ENCODE measurements at places on chromosomes 12 and 14. TPM values are rescaled to one million over a fixed set of nuclear protein-coding genes. Genes with fewer than 3 reads are reported as not detected.

Gene PPM1H
- 0.57 TPM for polyA plus RNA-seq

Gene SSTR1
- 7.8 TPM for polyA plus RNA-seq

Gene AP1G2
- polyA plus RNA-seq: 3.6 TPM

Gene GPATCH2L
- 19.4 TPM for polyA plus RNA-seq

Gene PCED1B
- polyA plus RNA-seq: 0.49 TPM

Gene MYH6
- polyA plus RNA-seq: not detected

Gene FOXN4
- polyA plus RNA-seq: not detected

Gene MYO1A
- polyA plus RNA-seq: 0.01 TPM

Gene OR10G3
- polyA plus RNA-seq: not detected

Gene INSM2
- polyA plus RNA-seq: not detected

Gene HNF1A
- not detected for polyA plus RNA-seq

DNA sequence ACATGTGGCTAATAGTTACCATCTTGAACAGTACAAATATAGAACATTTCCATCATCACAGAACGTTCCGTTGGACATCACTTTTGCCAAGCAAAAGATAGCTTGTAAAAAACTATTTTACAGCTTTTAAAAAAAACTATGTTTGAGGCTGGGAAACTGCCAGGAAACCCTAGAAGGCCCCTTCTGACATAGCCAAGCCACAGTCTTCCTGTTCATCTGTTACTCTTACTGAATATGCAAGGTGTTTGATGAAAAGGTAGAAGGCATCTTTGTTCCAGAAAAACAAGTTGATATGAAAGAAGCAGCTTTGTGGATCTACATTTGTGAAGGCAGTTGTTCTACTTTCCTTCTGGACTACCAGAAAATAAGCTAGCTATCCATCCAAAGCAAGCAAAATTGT is 23.6 kb upstream of the WNK1 start:
- DNase-seq: no peak

- no peak for DNase-seq
These were observed 25.8 kb downstream of the SNRNP35 start for GRCh38 chr12:123483602-123484248.

- DNase-seq: no peak
These were observed 344.1 kb upstream of the LMO3 start for GRCh38 chr12:16949871-16950667.

DNA sequence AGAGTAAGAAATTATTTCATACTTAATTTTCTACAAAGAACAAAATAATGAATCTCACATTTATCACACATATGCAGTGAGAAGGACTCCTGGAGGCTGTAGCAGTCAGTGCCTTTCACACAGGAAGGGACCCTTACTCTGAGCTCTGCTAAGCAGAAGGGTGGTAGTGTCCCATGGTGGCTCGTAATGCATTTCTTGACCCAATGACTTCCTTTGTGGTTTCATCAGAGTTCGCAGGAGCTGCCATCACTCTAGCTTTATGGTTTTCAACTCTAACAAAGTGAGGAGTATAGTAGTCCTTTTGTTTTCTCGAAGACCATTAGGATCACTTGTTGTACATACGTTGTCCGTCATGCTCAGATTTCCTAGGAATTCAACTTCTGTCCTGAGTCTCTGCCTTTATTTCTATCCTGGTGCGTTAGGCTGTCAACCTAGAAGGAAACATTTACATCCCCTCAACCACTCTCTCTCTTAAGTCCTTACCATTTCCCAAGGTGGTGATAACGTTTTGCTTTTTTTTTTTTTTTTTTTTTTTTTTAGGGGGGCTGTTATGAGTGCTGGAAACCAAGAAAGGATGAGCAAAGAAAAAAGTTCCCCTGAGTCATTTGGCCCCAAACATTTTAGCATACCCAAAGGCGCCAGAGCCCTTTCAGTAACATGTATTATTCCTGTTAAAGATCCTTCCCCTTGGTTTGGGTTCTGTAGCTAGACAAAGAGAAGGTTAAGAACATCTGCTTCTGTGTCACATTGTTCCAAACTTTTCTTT is 37.2 kb downstream of the GABARAPL1 start:
- DNase-seq: no peak

DNA sequence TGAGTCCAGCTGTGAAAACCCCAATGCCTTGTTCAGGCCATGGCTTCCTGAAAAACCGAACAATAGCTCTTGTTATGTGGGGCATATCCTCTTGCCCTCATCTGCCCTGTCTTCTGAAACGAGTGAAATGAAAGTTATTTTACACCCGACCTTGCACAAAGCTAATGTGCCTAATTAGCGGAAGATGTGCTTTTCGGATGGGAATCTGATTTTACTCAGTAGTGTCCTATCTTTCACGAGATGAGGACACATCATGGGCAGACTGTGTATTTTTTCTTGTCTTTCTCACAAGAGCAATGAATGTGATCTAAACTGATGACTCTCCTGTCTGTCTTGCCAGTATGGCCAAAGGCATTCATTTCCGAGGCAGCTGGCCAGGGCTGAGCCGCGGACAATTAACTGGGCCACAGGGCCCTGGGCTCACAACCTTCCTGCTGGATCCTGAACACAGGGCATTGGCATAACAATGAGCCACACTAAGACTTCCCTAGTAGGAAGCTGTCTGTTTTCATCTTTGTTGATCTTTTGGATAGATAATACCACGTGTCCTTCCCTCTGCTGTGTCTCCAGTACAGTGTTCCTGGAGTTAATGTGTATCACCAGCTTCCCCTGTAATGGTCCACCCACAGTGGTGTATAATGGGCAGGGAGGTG is 86.0 kb upstream of the HIF1A start:
- DNase-seq: peak; percentile 64

GRCh38 chr12:109329686-109330085 is 18.0 kb upstream of the MYO1H start:
- no peak for DNase-seq

DNA sequence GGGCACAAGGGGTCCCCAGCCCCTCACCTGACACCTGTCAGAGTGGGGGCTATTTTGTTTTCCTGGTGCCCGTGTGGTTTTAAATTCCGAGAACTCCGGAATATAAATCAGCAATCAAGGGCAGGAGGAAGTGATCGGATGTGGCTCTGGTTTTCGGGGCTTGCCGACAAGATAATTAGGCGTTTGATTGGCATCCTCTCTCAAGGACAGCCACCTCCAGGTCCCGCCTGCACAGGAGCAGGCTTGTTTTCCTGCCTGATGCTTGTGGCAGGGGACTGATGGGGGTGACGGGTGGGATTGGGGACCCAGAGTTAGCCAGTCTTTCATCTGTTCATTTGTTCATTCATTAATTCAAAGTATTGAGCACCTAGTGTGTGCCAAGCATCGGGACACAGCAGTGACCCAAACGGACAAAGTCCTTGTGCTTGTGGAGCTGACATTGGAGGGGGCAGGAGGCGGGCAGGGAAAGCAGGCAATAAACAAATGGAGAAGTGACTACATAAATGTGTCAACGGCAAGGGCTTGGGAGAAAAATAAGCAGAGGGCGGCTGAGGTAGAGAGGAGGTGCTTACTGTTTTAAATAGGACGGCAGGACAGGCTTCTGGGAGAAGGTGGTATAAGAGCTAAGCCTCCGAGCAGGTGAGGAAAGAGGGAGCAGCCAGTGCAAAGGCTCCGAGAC is 166.5 kb downstream of the PHETA1 start:
- no peak for DNase-seq

DNA sequence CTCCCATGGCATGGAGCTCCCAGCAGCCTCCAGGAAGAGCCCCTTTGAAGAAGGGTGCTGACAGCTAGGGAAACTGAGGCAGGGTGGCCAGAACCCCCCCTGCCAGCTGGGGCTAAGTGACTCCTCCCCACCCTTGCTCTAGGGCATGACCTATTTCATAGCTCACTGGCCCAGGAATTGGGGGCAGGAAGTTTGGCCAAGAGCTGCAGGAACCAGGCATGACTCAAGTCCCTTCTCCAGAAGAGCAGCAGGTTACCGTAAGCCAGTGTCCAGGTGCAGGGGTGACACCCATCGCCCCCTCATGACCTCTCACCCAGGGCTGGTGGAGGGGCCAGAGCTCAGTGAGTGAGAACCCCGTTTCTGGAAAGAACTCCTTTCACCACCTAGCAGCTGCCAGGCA is 1.9 kb downstream of the RASAL1 start:
- DNase-seq: no peak

- DNase-seq: no peak
These were observed 35.6 kb downstream of the SYNE3 start for GRCh38 chr14:95480887-95481226.

DNA sequence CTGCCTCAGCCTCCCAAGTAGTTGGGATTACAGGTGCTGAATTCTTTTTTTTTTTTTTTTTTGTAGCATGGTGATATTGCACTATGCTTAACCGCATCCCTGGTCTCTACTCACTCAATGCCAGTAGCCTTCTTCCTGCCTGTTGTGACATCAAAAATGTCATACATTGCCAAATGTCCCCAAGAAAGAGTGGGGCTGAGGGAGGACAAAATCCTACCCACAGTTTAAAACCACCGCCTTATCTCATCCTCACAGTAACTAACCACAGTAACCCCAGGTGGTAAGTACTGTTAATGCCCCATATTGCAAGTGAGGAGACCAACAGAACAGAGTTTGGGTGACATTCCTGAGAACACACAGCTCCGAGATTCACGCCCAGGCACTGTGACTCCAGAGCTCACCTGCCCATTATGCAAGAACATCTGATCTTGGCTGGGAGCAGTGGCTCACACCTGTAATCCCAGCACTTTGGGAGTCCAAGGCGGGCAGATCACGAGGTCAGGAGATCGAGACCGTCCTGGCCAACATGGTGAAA is 19.6 kb downstream of the MORN3 start:
- no peak for DNase-seq

- no peak for DNase-seq
These were observed 178.7 kb downstream of the PAWR start for GRCh38 chr12:79512068-79512467.

DNA sequence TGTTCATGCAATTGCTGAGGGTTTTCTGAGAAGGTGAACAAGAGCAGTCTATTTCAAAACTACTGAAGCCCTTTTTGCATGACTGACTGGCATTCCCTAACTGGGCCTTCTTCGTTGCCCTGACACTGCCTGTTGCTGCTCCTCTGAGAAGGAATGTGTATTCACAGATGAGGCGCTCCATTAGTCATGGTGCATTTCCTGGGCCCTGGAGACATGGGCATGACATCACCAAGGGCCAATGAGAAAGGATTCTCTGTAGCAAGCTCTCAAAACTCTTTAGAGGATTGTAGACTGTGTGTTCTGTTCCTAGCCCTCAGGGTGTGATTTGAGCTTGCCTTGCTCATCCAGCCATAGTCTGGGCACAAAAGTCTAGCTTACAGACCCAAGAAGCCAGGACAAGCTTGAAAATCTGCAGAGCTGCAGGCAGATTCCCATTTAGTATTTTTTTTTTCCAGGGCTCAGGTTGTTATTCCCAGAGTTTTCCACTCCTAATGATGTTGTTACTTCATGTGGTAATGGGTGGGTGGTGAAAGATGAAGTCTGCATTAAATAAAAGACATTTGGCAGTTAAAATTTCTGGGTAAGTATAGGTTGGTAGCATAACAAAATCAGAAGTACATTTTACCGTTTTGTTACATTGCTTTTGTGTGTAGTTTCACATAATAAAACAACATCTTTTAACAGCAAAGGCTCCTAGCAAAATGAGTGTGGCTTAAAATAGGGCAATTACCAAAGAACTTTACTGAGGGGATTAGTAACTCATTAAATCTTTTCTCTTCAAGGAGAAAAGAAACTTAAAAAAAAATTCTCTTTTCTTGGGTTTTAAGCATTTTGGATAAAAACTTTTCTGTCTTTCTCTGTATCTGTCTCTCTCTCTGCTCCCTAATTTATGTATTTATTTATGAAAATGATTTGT is 318.4 kb downstream of the RAD51B start:
- peak; percentile 99 for DNase-seq

DNA sequence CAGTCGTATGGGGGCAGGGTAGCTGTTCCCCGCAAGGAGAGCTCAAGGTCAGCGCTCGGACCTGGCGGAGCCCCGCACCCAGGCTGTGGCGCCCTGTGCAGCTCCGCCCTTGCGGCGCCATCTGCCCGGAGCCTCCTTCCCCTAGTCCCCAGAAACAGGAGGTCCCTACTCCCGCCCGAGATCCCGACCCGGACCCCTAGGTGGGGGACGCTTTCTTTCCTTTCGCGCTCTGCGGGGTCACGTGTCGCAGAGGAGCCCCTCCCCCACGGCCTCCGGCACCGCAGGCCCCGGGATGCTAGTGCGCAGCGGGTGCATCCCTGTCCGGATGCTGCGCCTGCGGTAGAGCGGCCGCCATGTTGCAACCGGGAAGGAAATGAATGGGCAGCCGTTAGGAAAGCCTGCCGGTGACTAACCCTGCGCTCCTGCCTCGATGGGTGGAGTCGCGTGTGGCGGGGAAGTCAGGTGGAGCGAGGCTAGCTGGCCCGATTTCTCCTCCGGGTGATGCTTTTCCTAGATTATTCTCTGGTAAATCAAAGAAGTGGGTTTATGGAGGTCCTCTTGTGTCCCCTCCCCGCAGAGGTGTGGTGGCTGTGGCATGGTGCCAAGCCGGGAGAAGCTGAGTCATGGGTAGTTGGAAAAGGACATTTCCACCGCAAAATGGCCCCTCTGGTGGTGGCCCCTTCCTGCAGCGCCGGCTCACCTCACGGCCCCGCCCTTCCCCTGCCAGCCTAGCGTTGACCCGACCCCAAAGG is 804 bp downstream of the GAPDH start:
- peak; percentile 77 for DNase-seq

- DNase-seq: peak; percentile 31
These were observed 79.8 kb upstream of the DIO2 start for GRCh38 chr14:80291101-80291500.

- DNase-seq: peak; percentile 56
These were observed 882.4 kb downstream of the DIO2 start for GRCh38 chr14:79328863-79329262.

DNA sequence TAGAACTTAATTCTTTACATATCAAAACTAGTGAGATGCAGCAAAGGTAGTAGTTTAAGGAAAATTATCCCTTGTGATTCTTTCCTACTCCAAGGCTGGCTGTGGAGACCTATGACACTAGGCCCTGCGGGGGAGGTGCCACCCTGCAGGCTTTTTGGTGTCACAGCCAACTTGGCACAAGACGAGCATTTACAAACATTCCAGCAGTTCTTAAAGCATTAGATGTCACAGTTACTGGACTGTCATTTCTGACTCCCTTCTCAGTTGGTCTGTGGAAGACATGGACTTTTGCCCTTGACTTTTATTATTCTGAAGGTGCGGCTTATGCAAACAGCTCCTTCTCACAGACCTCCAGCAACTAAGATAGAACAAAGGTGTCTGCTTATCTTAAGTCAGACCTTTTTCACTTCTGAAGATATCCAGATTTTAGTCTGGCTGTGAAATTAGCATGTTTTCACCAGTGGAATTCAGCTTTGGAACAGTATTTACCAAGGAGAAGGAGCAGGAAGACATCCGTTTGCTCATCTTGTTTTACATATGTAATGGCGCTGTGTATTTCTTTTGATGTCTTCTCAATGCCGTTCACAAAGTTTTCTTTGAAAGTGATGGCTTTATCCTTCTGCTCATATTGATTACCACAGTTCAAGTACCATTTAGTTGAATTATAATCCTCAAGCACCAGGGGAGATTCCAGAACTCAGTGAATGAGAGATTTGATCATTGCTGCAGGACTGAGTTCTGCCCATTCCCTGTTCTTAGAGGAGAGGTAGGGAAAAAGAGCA is 17.9 kb downstream of the SRGAP1 start:
- DNase-seq: peak; percentile 39

GRCh38 chr14:98785578-98785977 is 486.4 kb downstream of the BCL11B start:
- DNase-seq: no peak

Data from fibroblast of lung (primary cell).